ENCODE measurements at places on chromosomes 12 and 14.

GRCh38 chr12:125742413-125742812 is 677.2 kb downstream of the AACS start:
- no peak for DNase-seq

DNA sequence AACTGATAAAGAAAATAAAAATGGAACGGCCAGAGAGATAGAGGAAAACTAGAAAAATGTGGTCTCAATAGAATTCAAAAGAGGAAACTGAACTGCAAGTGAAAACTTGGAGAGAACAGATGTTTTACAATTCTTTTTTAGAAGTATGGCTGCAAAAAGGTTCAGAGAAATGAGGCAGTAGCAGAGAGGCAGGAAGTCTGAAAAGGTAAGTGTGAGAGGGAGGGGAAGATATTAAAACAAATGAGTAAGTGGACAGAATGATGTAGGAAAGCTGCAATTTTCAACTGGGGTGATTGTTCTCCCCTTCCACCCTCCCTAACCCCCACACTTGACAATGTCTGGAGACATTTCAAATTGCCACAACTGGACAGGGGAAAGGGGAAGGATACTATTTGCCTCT is 12.9 kb downstream of the BTBD7 start:
- DNase-seq = no peak

GRCh38 chr12:14999695-15000365 is 27.0 kb downstream of the PDE6H start:
- no peak for DNase-seq

DNA sequence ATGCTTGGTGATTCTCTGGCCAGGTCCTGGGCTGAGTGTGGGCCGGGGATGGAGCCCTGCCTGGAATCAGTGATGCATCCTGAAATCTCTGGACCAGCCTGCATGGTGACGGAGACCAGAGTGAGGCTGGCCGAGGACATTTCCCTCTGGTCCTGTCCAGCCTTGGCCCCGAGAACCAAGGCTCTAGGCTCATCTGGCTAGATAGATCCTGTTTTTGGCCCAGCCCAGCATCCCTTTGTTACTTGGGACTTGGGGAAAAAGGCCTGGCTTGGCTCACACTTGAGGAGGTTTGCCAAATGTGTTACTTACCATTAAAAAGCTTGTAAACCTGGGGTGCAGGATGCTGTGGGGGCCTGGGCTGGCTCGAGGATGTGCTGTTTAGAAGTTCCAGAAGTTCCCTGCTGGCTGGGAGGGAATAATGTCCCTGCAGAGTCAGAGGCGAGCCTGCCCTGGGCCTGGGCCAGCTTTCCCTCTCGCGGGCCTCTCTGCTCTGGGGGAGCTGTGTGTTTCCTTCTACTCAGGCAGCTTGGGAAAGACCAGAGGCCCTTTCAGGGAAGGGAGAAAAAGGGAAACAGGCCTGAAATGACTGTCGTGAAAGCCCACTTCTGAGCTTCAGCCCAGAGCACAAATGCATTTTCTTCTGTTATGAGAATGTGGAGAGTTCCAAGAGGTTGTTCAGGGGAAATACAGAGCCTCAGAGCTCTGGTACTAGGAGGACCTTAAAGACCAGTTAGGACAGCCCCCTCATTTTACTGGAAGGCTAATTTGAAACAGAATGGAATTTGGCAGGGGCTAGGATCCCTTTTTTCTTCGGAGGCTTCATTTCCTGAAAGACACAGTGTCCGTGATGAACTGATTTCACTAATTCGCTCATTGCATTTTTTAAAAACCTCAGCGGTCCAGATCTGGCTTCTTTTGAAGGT is 47.2 kb upstream of the CTDSP2 start:
- DNase-seq = peak; percentile 97

DNA sequence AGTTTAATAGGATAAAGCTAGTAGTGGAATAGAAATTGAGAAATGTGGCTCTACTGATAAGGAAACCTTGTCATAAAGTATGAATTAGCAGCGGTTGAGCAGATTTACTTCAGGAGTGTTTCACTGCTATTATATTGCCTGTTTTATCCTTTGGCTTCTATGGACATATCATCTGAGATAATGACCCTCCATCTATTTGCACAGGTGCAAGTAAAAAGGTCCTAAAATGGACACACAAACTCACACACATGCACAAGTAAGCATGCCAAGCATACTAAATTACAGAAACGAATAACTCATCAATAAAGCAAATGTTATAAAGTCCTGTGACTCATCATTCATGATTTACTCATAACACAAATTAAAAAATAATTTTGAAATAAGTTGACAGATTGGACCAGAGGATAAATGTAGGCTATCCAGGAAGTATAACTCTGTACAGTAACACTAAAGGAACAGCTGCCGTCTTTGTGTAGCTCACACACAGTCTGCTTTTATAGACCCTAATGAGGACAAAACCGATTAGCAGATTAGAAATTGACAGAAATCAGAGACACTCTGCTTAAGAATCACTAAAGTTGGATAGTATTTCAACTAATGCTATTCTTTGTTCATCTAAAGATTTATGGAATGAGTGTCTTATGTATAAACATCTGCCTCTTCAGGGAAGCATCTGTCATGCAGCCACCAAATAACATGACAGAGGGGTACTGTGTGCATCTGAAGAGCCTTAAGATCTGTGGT is 73.9 kb downstream of the SYT1 start:
- no peak for DNase-seq

DNA sequence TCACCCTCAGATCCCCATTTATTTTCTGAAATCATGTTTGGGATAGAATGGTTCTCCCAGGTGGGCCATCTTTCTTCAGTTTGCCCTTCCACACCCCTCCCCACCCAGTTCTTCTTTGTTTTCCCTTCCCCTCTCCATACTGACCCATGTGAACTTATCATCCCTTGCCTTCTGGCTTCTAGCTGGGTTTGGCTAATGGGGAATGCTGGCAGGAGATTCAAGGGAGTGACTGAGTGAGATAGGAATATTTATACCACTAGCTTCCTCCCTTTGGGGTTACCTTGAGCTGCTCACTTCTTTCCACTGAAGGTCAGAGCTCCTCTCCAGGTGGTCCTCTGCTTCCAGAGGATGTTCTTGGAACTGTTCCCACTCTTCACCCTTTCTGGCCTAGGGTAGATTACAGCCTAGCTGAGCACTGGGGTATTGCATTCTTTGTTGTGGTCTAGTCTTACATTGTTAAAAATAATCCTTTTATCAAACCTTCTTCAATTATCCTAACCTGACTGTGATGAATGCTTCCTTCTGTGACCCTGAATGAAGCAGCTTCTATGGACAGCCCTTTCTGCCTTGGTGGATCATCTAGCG is 88.3 kb upstream of the ATP2B1 start:
- DNase-seq = no peak

- DNase-seq = no peak
Measured at GRCh38 chr12:57094208-57095160, 5.6 kb downstream of the NAB2 start.

DNA sequence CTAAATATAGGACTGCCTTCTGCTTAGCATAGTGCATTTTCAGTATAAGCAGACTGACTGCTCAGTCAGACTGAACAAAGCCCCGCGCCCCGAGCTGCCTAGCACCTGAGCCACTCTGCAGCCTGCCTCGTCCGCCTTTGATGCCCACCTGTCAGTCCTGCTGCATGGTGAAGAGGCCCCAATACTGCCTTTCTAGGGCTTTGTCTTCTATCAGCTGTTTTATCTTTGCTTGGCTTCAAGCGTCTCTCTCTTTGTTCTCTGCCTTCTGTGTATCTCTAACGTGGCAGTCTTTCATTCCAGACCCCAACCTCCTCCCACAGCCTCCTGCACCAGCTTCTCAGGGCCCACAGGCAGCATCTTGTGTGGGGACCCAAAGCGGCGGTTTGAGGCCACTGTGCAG is 1001.0 kb downstream of the VRK1 start:
- DNase-seq = no peak

DNA sequence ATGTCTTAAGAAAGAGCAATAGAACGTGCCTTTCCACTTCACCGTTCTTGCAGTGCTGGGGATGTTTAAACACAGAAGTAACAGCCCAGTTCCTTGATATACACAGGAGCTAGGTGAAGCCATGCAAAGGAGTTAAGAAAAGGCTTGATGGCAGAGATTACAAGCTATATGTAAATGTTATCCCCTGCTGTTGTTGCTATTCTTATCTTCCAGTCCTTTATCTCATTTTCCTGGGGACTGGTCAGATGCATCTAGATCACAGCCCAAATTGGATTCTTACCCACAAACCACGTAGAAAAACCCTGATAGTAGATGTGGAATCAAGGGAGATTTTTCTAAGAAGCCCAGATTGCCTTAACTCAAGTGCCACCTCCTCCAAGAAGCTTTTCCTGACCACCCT is 5.5 kb downstream of the ASCL1 start:
- no peak for DNase-seq

DNA sequence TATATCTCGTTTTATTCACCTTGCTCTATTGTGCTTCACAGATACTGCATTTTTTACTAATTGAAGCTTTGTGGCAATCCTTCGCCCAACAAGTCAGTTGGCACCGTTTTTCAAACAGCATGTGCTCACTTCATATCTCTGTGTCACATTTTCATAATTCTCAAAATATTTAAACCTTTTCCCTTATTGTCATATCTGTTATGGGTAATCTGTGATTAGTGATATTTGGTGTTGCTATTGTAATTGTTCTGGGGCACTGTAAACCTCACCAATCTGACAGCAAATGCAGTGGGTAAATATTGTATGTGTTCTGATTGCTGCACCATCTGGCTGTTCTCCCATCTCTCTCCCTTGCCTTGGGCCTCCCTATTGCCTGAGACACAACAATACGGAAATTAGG is 191.3 kb downstream of the BTG1 start:
- no peak for DNase-seq

GRCh38 chr12:3834774-3835173 is 38.4 kb downstream of the PARP11 start:
- DNase-seq = no peak

DNA sequence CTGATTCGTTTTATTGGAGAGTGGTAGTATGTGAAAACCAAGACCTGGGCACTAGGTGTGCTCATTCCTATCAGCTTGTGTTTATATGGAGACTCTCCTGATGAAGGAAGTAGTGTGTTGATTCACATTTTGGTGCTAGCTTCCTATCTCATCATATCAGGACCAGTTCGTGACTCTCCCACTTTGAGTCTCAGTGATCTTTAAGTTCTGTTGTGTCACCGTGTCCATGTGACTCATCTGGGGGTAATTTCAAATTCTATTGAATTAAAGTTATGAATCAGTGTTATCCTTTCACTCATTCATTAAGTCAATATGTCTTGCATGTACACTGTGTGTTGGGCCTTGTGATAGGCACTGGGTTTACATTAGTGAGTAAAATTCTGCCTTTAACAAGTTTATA is 180.2 kb downstream of the CACNA1C start:
- peak; percentile 26 for DNase-seq

DNA sequence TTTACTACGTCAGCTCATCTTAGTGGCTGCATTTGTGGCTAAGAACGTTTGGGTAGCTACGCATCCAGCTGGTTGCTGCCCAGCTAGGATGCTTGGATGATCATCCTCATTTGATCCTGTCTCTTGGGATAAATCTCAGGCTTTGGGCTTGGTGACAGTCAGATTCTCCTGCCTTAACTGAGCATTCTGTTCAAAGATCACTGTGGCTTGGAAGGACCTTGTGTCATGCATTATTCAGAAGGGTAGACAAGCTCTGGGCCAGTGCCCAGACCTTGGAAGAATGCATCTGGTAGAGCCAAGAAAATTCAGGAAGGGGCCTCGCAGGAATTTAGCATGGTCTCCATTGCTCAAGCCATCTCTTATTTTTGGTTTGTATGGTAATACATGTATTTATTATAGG is 188.4 kb downstream of the NRXN3 start:
- DNase-seq = no peak

DNA sequence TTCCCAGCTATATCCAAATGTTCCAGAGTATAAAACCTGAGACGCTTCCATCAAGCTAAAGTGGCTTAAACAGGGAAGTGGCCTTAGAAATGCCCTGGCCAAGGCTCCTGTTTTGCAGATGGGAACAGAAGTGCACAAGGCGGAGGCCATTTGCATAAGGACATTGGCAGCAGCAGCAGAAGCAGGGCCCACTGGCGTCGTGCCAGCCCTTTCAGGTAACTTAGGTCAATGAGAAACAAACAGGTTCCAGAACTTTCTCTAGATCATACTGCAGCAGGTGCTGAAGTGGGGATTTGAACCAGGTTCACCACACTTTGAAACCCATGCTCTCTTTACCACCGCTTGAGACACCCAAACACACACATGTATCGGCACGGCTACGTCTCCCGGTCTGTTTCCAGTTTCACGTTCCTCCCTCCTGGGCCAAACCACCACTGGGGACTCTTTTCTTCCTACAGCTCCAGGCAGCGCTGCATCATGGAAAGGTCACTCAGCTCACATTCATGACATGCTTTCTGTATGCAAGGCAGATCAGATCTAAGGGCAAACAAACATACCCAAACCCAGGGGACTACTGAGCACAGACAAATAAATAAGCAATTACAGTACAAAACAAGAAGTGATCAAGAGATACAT is 46.0 kb upstream of the PLEKHG6 start:
- no peak for DNase-seq

DNA sequence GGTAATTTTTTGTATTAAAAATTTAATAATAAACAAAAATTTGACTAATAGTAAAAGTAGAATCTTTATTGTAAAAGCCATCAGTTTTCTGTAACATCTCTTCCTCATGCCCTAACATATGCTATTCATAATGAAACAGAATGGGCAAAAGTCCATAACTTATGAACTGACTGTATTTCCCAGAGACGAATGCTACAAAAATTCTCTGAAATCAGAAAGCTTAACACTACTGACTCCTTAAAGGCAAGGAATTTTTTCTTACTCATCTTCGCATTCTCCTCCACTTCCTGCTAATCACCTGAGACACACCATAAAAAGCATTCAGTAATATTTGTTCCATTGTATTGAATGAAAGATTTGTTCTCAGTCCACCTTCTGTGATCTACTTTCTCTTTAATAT is 17.6 kb downstream of the MON2 start:
- DNase-seq = peak; percentile 63

DNA sequence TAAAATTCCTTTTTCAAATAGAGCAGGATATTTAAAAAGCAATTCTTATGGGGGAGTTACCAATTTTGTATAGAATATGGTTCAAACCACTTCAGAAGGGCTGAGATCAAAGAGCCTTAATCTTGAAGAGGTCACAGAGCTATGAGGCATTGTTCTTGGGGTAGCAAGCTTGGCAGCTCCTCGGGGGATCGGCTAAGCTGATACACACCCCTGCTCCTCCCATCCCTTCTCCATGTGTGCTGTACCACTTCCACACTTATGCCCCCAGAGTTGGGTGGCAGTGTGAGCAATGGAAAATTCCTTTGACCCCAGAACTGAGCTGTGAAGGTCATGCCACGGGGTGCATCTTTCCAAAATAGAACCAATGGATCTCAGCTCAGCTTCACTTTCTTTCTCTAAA is 15.0 kb upstream of the TMEM30B start:
- DNase-seq = no peak

GRCh38 chr12:86697916-86698640 is 441.9 kb upstream of the MGAT4C start:
- DNase-seq = peak; percentile 50

- no peak for DNase-seq
Measured at GRCh38 chr12:125070661-125071390, 5.6 kb downstream of the AACS start.

GRCh38 chr14:76846331-76847047 is 20.3 kb downstream of the LRRC74A start:
- no peak for DNase-seq

Measured in AG10803 (cell line).